ENCODE measurements at places on chromosomes 7 and 10.

GRCh38 chr7:33593611-33594010 is 311.7 kb upstream of the BMPER start:
- DNase-seq: no peak

DNA sequence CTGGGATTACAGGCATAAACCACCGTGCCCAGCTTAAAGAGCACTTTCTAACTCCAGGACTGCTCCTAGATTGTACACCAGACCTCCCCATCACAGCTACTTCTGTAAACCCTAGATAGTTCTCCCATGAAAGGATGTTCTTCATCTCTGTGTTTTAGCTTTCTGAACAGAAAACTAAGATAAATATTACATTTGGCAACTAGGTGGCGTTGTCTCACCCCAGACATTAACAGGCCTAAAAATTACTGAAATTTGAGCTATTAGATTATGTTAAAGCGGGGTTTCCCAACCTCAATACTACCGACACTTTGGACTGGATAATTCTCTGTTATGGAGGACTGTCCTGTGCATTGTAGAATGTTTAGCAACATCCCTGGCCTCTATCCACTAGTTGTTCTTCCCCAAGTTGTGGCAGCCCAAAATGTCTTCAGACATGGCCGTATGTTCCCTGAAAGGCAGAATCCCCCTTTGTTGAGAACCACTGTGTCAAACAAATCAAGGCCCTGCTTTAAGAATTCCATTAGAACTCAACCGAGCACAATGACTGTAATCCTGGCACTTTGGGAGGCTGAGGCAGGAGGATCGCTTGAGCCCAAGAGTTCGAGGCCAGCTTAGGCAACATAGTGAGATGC is 19.1 kb downstream of the ATOH7 start:
- DNase-seq: no peak

DNA sequence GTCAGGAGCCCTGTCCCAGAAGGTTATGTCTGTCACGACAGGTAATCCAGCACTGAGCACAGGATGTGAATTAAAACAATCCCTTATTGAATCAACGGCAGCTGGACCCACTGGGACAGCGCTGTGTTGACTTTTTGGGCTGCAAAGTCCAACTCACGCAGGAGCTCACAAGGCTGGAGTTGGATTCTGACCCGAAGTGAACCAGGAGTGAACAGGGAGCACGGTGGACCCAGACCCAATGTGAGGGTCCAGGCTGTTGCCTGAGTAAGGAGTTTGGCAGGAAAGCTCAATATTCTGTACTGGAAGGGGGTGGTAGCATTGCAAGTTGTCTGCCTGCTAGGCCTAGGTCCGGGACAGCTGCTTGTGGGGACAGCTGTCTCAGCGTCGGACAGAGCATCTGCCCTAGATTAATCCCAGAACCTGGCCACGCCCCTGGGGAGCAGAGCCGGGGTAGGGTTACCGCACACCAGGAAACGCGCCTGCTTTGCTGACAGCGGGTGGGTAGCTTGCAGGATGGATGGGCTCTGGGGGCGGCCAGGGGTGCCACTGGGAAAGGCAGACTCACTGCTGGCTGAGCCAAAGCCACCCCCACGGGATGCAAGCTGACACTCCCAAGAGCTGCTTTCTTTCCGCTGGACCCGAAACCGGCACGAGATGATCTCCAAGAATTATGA is 24.0 kb downstream of the COL26A1 start:
- no peak for DNase-seq

- no peak for DNase-seq
Measured at GRCh38 chr7:111096997-111097396, 6.1 kb downstream of the LRRN3 start.

DNA sequence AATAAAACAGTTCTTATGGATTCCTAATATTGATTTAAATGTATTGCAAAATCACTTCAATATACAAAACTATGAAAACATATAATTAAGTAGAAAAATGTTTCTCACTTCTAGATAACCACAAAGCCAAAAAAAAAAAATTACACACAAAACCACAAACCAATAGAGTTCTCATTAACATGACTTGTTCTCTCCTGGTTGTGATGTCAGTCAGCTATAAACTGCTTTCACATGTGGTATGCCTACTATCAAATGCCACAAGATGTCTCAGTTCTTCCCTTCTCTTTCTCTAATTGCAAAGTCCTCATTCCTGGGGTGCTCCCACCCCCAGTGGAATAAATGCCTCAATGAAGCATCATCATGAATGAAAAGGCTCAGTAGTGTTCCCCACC is 16.6 kb downstream of the GNAI1 start:
- no peak for DNase-seq

DNA sequence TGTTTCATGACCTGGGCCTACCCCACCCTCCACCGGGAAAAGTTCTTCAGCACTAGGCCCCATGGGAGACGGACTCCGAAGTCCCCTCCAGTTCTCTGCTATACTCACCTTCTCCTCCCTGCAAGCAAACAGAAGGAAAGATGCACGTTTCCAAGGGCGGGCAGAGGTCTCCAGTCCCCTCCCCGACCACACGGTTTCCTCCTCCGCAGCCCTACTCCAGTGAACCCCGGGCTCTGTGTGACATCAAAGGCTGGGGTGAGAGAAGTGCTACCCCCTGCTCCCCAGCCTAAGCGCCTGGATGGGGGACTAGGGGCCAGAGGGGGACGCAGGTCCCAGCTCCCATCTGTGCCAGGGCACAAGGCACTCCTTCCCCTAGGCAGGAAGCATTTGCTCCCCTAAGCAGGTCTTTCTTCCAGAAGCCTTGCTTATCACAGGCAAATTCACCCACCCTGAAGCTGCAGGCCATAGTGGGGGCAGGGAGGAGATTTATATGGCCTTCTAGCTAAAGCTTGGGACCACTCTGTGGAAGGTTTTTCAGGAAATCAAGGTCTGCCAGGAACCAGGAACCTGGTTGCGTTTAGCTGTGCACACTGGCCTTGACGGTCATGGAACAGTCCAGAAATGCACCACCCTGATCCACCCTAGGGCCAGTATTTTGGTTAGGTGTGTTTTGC is 52.8 kb downstream of the ASB13 start:
- DNase-seq: no peak

DNA sequence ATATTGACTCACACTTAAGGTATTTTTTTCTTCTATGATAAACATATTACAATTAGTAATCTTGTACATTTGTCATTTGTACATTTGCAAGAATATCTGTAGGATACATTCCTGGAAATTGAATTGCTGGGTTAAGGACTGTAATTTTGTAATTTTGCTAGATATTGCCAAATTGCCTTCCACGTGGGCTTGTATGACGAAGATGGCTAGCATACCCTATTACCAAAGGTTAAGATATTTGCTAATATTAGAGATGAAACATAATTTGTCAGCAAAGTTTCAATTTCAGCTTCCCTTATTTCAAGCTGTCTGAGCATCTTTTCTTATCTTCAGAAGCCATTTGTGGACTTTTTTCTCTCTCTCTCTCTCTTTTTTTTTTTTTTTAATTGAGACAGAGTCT is 1.0 kb upstream of the LYZL2 start:
- no peak for DNase-seq

DNA sequence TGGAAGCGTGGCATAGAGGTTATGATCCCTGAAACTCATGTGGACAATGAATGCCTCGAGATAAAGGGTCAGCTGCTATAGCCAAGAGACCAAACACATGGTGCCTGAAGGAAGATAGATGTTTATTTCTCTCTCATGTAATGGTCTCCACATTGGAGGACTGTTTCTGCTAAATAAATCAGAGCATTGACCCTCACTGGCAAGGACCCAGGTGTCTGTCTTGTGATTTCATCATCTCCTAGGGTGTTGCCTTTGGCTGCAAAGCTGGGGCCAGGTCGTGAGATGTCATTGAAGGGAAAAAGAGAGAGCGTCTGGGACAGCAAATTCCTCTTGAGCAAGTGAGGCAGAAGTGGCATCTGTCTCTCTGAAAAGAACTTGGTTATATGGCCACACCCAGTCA is 64.6 kb downstream of the JCAD start:
- no peak for DNase-seq

- no peak for DNase-seq
Measured at GRCh38 chr7:8141070-8141469, 120.9 kb downstream of the ICA1 start.

GRCh38 chr7:70460071-70460470 is 671.9 kb upstream of the GALNT17 start:
- DNase-seq: no peak

DNA sequence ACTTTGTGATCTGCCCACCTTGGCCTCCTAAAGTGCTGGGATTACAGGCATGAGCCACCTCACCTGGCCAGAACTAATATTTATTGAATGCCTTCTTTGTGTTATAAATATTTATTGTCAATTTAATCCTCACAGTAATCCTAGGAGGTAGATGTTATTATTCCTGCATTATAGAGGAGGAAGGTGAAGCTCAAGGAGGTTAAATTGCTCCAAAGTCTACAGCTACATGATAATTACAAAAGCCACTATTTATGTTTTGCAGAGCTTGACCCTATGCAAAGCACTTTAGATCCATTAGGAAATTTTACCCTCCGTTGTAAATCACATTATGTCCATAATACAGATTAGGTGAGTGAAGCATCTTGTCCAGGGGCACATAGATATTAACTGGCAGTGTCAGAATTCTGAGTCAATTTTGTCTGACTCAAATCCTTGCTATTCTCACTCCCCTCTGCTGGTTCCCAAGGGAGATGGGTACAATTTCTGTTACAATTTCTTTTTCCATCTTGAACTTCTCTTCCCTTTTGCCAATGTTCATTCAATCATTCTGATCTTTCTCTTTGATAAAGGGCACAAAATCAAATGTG is 25.7 kb upstream of the CDK14 start:
- DNase-seq: no peak

DNA sequence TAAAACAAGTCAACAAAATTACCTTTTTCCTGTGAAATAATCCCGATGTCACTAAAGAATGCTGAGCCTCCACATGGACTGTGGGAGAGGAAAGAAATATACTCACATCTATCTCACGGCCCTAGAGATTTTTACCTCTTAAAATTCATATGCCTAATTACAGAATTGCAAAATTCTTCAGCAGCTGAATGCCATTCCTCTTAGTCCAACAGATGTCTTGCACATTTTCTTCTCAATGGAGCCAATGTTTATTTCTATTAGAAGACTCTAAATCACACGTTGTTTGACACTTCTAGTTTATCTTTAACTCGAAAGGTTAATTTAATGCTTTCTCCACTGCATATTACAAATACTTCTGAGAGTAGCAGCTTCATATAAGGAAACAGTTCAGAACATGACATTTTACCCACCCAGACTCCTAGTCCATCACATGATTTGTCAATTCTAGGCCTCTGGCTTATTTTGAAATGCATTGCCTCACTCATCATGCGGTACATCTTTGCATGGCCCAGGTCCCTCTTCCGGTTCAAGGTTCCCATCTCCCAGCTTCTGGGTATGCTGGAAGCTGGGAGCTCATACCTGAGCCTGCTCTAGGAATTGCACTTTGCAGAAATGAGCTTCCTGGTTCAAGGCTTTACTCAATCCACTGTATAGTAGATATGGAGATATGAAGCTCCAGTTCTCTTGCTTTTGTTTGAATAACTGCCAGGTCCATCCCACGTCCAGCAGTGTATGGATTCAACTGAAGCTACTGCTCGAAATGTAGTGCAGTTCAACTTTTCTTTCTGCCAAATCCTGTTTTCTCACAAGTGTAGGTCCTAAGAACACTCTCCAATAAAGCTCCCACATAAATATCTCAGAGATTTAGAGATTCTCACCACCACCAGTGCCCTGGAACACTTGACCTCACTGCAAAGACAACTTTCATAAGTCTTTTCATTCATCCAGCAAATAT is 306.2 kb downstream of the GPR37 start:
- DNase-seq: no peak

DNA sequence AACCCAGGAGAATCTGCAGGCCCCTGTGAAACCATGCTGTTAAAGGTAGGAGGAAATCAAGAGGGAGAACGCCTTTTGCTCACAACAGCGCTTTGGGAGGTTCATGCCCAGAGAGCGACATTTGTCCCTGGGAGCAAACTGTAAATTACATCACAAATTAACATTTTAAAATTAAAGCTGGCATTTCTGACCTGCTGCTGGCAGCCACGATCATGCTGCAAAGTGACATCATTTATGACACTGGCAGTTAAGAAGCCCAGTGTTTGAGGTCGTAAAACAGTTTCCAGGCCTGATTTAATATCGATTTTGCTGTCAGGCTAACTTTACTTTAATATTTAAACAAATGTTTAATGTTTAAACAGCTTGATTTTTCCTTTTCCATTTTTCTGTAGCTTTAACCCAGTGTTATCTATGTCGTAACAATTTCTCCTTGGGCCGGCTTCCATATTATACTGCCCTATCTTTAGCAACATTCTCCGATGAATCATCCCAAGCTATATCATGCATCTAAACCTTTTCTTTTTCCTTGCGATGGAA is 86.5 kb upstream of the NPVF start:
- no peak for DNase-seq

GRCh38 chr10:33460505-33461294 is 126.2 kb upstream of the NRP1 start:
- DNase-seq: no peak

DNA sequence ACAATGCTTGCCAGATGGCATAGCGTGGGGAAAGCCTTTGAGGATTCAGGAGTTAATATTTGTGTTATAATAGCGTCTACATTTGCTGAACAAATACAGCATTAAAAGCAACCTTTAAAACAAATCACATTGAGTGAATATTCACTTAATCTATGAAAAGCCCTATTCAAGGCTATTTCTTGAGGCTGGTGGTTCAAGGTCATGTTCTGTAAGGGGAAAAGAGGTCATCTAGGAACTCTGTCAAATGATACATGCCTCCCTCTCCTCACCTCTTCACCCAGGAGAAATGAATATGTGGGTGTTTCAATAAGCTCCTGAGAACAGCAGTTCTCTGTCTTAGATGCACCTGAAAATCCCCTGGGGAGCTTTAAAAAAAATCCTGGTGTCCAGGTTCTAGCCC is 303.0 kb downstream of the ELMO1 start:
- DNase-seq: no peak

DNA sequence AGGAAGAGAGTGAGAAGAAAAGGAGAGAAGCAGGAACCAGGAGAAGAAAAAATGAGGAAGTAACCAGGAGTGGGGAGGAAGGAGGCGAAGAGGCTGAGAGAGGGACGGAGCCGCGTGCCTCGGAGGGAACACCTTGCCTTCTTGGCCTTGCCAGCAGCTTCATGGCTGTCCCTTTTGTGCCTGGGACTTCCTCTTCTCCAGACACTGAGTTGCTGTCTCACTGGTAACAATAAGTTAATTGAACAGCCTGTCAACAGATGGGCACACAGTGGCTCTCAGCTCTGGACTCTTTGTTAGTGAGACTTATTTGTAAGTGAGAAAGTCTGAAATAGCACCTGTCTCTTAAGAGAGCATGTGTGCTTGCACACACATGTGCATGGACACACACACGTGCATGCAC is 83.2 kb downstream of the GATA3 start:
- no peak for DNase-seq

DNA sequence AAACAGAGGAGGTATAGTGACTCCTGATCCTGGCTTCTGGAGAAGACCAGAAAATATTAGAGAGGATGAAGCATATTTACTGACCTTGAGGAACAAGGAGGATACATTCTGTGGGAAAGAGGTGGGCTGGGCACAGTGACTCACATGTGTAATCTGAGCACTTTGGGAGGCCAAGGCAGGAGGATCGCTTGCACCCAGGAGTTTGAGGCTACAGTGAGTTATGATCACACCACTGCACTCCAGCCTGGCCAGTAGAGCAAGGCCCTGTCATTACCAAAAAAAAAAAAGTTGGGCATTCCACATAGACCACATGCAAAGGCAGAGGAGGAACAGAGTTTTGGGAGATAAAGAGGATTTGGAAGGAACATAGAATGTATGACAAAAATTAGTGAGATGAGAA is 4.4 kb upstream of the ACBD5 start:
- no peak for DNase-seq

- no peak for DNase-seq
Measured at GRCh38 chr7:8200717-8201116, 61.2 kb downstream of the ICA1 start.

- no peak for DNase-seq
Measured at GRCh38 chr7:37408291-37409228, 40.1 kb downstream of the ELMO1 start.

Data from stimulated activated CD4-positive, alpha-beta T cell treated with anti-CD3 and anti-CD28 coated beads, TNF-alpha, amount 100 ng/mL, for 24 hours (primary cell).